Activated CD4-positive, alpha-beta T cell treated with anti-CD3 and anti-CD28 coated beads, Interleukin-10, Interleukin-2, amounts not matched to agents 100 ng/mL and 50 ng/mL, durations not matched to agents 16 hours and 8 hours (primary cell): ENCODE measurements at places on chromosomes 13 and 19.
A peak's percentile ranks its signal among the peaks of the same experiment; 100 is the strongest.

DNA sequence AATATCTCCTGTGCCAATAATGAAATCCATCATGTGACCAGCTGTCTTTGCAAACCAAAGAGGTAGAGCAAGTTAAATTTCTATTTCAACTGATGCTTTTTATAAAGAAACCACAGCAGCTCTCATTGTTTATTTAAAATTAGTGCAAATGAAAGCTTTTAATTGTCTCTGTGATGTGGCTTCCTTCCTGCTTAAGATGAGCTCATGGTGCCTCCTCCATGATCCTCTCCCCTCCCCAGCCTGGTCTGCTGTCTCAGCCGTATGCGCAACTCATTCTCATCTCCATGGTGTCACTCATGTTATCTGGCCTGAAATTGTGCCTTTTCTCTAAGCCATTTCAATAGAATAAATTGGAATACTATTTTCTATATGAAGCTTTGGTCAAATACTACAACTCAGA, 270.6 kb downstream of the FGF14 start:
- no peak for DNase-seq

- DNase-seq, result no peak
Measured at GRCh38 chr13:96200810-96201209, 110.9 kb downstream of the HS6ST3 start.

GRCh38 chr19:6737873-6738786, 750 bp upstream of the GPR108 start:
- peak; percentile 90 for DNase-seq

GRCh38 chr19:12791345-12792050, at the start of gene JUNB:
Gene JUNB (plus strand): TSS chr19:12791486. CDS start chr19:12791772, 286 bp downstream.
- DNase-seq, result peak; percentile 99

- no peak for DNase-seq
Measured at GRCh38 chr13:20582026-20582425, 15.1 kb downstream of the IFT88 start.

DNA sequence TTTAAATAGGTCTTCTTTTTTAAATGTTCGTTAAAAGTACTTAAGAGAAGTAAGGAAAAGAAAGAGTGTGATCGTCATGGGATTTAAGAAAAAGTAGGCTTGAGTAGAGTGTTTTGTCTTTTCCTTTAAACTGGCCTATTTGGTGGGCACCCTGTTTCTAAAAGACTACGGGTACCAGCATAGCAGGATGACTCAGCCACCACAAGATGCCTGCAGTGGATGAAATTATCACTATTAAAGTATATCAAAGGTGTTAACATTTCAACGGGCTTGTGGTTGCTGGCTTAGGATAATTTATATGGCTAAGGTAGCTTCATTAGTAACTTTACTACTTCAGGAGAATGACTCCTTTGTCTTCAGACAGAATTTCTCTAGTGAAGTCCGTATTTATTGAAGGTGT, 112.6 kb downstream of the STARD13 start:
- DNase-seq, result no peak

DNA sequence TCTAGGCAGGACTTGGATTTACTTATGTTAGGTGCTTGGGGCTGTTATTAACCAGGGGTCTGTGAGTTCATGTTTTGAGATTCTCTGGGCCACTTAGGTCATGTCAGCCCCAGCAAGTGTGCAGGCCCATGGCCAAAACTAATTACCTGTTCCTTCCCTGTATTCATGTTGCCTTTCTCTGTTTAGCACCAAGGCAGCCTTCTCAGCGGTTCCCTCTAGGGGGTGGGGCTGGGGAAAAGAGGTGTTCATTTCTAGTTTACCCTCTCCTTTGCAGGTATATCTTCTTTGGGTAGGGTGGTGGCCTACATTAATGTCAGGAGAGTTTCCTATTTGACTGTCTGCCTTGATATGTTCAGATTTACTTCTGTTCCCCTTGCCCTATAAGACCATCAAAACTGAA, 61.7 kb downstream of the PDS5B start:
- DNase-seq, result no peak

DNA sequence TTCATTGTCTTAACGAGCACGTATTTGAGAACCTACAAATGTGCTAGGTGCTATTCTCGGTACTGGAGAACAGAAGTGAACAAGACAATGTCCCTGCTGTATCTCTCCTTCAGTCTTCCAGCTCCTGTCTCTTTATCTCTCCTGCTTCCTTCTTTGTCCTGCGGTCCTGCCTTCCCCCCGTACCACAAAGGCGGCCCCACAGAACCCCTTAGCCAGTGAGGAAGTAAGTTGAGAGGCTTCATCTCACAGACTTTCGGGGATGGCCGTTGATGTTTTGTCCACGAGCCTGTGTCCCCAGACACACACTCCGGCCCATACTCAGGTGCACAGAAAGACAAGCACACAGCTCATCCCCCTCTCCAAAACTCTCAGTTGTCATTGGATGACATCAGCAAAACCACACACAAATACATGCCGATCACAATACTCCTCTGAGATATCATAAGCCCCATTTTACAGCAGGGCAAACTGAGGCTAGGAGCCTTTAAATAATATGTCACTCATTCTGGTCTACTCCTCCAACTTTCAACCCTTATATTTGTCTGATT, 507 bp upstream of the SWSAP1 start:
- no peak for DNase-seq

- no peak for DNase-seq
Measured at GRCh38 chr19:49637821-49638738, 1.9 kb downstream of the RRAS start.

DNA sequence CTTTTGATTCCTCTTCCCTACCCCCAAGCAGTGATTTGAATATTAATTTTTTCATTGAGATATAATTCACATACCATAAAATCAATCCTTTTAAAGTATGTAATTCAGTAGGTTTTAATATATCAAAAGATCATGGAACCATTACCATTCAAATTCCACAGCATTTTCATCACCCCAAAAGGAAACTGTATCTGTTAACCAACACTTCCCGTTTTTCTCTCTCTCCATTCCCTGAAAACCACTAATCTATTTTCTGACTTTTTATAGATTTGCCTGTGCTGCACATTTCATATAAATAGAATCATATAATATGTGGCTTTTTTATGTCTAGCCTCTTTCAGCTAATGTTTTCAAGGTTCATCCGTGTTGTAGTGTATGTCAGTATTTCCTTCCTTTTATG, 107.1 kb downstream of the PAN3 start:
- DNase-seq, result no peak
